ENCODE measurements at places on chromosomes 1 and 21.

DNA sequence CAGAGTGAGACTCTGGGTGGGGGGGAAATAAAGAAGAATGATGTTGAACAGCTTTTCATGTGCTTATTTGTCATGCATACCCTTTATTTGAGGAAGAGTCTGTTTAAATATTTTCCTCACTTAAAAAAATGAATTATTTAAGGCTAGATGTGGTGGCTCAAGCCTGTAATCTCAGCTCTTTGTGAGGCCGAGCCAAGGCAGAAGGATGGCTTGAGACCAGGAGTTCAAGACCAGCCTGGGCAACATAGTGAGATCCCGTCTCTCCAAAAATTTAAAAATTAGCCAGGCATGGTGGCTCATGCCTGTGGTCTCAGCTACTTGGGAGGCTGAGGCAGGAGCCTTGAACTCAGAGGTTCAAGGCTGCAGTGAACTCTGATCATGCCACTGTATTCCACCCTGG, 25.4 kb downstream of the SLC30A1 start:
- DNase-seq = no peak

DNA sequence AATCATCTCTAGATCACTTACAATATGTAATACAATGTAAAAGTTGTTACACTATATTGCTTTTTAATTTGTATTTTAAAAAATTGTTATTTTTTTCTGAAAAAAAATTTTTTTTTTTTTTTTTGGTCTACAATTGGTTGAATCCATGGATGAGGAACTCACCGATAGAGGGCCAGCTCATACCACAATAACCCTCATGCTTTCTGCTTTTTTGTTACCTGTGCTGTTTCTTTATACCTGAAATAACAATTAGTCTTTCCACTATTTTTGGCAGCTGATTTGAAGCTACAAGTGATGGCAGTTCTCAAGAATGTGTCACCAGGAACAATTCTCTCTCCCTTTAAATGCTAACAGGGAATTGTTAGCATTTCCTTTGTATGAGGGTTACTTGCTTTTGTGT, 12.0 kb downstream of the SMG7 start:
- no peak for DNase-seq

- DNase-seq = no peak
Observed at GRCh38 chr1:171128463-171128862, 37.8 kb downstream of the FMO3 start.

- DNase-seq = no peak
Observed at GRCh38 chr1:198271467-198271866, 114.7 kb downstream of the NEK7 start.
